Stimulated activated CD8-positive, alpha-beta memory T cell treated with anti-CD3 and anti-CD28 coated beads, Interleukin-15, amount 100 ng/mL, for 24 hours (primary cell): ENCODE measurements at places on chromosomes 11 and 22.

DNA sequence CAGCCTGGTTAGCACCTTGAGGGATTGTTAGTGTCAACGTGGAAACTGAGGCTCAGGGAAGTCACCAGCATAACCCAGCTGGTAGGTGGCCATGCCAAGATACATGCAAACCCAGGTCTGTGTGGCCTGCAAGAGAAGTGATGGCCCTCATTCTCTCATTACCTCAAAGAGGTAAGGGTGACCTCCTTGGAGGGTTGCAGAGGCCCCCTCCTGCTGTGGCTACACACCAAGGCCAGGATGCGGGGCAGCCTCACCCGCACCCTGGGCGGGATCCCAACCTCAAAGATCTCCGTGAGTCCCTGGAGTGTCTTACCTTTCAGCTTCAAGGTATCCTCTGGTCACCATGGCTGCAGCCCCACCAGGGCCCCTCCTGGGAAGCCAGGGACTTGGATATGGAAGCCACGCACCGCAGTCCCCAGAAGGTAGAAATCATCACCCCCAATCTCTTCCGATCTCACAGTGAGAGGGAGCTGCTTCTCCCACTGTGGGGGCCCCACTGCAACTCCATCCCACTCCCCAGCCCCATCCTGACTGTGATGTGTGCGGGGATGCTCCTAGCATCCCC lies 95.4 kb downstream of the MORC2 start:
- no peak for DNase-seq

DNA sequence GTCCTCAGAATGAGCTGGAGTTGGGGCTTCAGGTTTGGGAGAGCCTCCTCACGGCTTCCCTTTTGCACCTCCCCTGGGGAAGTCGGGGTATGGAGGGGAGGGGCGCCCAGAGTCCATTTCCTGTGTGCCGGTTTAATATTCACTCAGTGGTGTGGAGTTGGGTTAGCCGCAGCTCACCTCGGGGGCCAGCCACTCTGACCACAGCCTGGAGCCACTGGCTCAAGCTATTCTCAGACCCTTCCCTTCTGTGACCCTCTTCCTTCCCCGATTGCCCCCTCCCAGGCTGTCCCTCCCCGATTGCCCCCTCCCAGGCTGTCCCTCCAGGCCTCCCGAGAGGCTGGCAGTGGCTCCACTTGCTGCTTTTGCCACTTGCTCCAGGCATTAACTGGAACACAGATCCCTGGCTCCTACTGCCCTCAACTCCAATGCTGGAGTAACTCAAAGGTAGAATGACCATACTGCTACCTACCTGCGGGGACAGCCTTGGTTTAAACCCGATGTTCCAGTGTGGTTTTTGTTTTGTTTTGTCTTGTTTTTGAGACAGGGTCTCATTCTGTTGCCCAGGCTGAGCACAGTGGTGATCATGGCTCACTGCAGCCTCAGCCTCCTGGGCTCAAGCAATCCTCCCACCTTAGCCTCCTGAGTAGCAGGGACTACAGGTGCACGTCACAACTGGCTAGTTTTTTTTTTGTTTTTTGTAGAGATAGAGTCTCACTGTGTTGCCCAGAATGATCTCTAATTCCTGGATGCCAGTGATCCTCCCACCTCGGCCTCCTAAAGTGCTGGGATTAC lies 29.3 kb downstream of the RPUSD4 start:
- no peak for DNase-seq

DNA sequence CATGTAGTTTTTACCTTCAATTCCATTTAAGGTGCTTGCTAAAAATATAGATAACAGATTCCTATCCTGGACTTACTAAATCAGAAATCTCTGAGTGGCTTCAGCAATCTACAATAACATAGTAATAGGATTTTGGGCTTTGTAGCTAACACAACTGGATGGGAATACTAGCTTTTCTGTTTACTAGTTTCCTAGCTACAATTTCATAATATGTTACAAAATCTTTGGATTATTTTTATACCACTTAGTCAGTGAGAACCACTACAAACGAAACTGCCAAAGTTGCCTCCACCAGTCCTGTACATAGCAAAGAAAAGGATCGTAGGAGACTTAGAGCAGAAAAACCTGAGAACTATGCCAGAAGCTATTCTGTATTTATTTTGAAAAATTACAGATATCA lies 87.7 kb upstream of the ANO3 start:
- DNase-seq, result no peak

DNA sequence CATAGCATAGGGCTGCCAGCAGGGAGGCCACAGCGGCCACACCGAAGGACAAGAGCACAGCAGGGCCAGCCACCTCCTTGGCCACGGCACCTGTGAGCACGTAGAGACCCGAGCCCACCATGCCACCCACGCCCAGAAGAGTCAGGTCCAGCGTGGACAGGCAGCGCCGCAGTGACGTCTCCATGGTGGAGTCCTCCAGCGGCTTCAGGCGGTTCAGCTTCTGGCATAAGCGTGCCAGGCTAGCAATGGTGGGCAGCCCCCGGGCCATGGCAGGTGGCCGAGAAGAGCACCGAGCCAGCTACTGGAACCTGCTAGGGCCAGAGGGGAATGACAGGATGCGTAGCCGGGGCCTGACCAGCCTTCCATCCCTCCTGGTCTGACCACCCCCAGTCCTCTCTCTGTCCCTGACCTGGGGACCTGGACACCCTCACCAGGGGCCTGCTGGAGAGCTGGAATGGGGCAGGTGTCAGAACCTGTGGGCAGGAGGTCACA lies 770 bp downstream of the SLC7A4 start:
- no peak for DNase-seq

DNA sequence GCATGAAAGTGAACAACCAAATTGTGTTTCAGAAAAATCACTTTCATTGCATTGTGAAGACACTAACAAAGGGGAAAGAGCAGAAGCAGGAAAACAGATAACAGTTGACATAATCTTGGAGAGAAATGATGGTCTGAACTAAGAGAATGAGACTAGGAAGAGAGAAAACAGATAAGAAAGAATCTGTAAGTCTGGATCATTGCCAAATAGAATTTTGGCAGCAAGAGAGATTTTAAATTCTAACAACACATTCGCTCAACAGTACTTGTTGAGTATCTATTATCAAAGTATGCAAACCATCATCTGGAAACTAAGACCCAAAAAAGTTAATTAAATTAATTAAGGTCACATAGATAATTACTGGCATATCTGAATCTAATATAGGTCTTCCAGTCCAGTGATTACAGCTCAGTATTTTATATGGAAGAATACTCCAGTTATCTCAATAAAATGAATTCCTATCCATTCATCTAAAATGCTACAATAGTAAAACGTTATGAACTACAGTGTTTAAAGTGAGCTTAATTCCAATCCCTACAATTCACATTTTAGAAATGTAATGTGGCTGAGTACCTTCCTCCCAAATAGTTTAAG lies 166.7 kb upstream of the FAT3 start:
- no peak for DNase-seq

DNA sequence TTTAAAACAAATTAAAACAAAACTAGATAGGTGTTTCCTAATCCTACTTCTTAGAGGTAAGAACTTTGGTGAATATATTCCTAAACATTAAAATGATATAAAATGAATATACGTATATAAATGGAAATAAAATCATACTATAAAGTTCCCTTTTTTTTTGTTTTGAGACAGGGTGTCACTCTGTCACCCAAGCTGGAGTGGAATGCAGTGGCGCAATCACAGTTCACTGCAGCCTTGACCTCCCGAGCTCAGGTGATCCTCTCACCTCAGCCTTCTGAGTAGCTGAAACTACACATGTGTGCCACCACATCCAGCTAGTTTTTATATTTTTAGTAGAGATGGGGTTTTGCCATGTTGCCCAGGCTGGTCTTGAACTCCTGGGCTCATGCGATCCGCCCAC lies 44.9 kb downstream of the NPAT start:
- DNase-seq, result no peak

DNA sequence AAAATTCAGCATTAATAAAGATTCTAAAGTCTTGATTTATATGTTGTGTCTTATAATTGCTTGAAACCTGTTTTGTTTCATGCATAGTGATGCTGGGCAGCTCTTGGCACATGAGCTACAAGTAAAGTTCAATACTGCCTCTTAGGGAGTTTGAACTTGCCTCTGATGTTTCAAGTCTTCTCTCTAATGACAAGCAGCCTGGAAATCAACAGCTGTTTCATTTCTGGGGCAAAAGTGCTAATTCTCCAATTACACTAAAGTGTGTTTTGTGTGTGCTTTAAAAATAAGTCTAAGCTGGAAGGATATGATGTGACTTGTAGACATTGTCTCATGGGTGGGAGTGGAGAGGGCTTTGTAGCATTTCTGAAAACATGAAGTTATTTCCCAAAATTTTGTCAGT lies 23.7 kb upstream of the SESN3 start:
- no peak for DNase-seq

- DNase-seq, result no peak
Measured at GRCh38 chr11:47352556-47352955, at the start of gene MYBPC3. TSS of gene MYBPC3 (minus strand) at chr11:47352702. CDS start at chr11:47352647, 55 bp downstream.

GRCh38 chr22:38442967-38443627 lies 11.9 kb downstream of the KCNJ4 start:
- DNase-seq, result no peak

DNA sequence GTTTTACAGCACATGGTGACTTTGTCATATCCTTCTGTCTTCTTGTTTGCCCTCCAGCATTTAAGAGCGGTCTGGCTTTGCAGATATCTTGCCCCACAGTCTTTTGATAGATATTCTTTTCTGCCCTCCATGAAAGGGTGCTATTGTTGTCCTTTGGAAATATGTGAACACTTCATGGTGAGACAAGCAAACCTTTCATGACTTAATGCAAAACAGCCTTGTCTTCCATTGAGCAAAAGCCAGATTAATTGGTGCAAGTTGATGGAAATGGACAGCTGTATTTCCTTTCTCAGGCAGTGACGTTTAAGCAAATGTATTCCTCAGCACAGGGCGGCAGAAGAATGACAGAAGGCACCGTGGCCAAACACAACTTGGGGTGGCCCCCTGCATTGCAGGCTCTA lies 4.4 kb downstream of the DCPS start:
- DNase-seq, result no peak

GRCh38 chr11:111523343-111523742 lies 8.8 kb downstream of the HOATZ start:
- no peak for DNase-seq

GRCh38 chr11:128688031-128688713 lies 5.7 kb upstream of the FLI1 start:
- DNase-seq, result no peak

GRCh38 chr22:36226189-36226588 lies 13.1 kb downstream of the APOL2 start:
- no peak for DNase-seq

DNA sequence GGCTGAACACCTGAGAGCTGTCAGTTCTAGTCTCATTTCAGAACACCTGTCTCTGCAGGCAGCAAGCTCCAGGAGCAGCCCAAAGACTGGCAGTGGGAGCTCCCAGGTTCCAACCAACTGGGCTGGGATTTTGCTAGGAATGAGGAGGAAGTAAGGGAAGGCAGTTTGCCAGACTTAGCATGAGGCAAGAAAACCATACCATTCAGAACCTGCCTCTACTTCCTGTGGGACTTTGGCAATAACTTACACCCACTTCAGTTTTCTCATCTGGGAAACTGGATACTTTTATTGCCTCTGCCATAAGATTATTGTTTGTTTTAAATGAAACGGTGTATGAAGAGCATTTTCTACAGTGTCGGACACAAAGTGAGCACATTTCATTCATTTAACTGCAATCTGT lies 363.7 kb upstream of the ISX start:
- no peak for DNase-seq

- no peak for DNase-seq
Measured at GRCh38 chr11:45935349-45936064, 13.1 kb downstream of the LARGE2 start.

DNA sequence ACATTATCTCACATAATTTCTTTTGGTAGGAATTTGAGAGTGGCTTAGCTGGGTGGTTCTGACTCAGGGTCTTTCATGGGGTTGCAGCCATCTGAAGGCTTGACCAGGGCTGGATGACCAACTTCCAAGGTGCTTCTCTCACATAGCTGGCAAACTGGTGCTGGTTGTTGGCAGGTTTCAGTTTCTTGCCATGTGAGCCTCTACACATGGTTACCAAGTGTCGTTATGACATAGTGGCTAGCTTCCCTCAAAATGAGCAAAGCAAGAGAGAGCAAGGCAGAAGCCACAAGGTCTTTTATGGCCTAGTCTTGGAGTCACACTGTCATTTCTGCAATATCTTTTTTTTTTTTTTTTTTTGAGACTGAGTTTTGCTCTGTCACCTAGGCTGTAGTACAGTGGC lies 4.2 kb upstream of the TFIP11 start:
- no peak for DNase-seq

- no peak for DNase-seq
Measured at GRCh38 chr11:64998141-64998540, 1.4 kb upstream of the BATF2 start.

DNA sequence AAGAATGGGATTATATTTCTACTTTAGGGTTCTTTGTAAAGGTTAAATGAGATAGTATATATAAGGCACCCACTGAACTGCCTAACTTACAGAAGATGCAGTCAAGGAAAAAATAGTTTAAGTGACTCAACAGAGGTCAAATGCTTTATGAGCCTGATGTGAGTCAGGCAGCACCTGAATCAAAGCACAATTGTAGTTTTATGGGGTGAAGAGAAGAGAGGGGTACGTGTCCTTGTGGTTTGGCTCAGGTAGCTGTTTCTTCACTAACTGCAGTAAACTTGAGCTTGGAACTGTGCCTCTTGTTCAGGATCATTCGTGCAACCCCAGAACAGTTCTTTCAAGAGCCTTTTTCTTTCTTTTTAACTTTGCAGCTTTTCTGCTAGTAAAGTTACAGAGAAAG lies 125.2 kb upstream of the SPON1 start:
- DNase-seq, result no peak

- DNase-seq, result no peak
Measured at GRCh38 chr22:44358709-44359440, 46.1 kb upstream of the SHISAL1 start.

GRCh38 chr22:26673486-26673885 lies 16.1 kb downstream of the MIAT start:
- no peak for DNase-seq

DNA sequence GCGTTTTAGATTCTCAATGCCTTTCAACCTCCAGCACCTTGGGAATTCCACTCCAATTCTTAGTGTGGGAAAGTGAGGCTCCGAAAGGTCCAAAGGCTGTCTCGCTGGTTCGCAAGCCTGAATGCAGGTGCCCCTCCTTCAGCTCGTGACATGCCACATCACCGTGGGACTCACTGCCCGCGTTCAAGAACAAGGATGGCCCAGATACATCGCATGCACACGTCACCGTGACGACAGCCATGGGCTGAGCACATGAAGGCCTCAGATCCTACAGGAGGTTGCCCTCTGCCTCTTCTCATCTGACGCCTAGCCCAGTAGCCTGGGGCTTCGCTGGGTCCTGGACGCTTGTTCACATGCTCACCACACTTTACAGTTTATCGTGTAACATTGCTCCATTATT lies 4.4 kb upstream of the LINC01488 start:
- no peak for DNase-seq

DNA sequence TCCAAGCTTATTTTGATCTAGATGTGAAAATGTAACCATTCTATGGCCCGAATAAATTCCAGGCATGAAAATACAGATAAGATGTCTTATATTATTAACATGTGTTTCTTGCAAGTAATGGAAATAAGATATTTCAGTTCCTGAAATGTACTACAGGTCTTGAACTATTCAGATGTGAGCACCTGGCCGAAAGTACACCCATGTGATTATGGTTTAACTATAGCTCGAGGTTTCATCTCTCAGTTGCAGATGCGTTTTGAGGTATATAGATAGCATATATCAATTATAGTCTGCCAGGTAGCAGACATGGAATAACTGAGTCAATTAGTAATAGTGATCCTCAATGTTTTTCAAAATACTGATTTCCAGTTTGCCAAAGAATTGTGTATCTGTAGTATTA lies 68.3 kb downstream of the DDIAS start:
- no peak for DNase-seq

- DNase-seq, result no peak
Measured at GRCh38 chr11:117282956-117283355, 8.2 kb upstream of the BACE1-AS start.
